ENCODE measurements at places on chromosomes 6 and 20. TPM values are rescaled to one million over a fixed set of nuclear protein-coding genes. Genes with fewer than 3 reads are reported as not detected.

DNA sequence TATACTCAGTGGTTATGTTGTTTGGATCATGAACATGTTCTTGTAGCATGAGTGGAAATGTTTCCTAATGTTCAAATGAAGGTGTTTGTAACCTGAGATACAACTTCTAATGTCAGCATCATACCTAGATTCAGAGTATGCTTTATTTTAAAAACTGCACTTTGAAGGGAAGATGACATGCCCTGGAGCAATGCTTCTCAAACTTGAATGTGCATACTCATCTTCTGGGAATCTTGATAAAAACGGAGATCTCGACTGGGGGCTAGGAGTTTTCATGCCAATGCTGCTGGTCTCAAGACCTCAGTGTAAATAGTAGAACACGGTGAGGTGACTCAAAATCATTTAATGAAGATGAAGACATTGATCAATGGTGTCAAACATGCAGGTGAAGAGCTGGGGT, 440.0 kb upstream of the NOX3 start:
- no peak for DNase-seq

- DNase-seq, result no peak
Observed at GRCh38 chr20:40744072-40744817, 55.2 kb upstream of the MAFB start.

GRCh38 chr20:62288535-62289105, 14.2 kb upstream of the ADRM1 start:
- no peak for DNase-seq

GRCh38 chr6:129785047-129785755, 75.2 kb upstream of the ARHGAP18 start:
- DNase-seq, result no peak

DNA sequence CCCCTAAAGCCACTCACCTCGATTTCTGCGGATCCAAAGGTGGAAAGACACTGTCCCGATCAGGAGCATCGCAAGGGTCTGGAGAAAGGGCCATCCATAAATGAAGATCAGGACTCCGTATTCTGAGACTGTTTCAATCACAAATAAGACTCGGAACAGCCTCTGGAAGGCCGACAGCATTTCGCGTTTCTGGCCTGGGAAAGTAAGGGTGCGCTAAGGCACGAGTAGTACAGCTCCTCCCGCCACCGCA, 44.6 kb downstream of the DPPA5 start:
- no peak for DNase-seq

- no peak for DNase-seq
Observed at GRCh38 chr6:13515912-13516311, 28.5 kb upstream of the GFOD1 start.

- no peak for DNase-seq
Observed at GRCh38 chr20:1576641-1577040, 19.1 kb upstream of the SIRPD start.

GRCh38 chr6:55545791-55546190, 33.2 kb downstream of the HMGCLL1 start:
- no peak for DNase-seq

- no peak for DNase-seq
Observed at GRCh38 chr6:161242113-161242512, 31.7 kb downstream of the AGPAT4 start.

- no peak for DNase-seq
Observed at GRCh38 chr6:18102783-18103509, 19.5 kb downstream of the NHLRC1 start.

GRCh38 chr20:23541330-23541729, 27.0 kb downstream of the CST9L start:
- DNase-seq, result no peak

GRCh38 chr20:18395544-18395943, 71.3 kb downstream of the DZANK1 start:
- no peak for DNase-seq

GRCh38 chr6:158784505-158784904, 34.7 kb downstream of the EZR start:
- DNase-seq, result no peak

- no peak for DNase-seq
Observed at GRCh38 chr6:36844232-36845170, 5.3 kb upstream of the CPNE5 start.

DNA sequence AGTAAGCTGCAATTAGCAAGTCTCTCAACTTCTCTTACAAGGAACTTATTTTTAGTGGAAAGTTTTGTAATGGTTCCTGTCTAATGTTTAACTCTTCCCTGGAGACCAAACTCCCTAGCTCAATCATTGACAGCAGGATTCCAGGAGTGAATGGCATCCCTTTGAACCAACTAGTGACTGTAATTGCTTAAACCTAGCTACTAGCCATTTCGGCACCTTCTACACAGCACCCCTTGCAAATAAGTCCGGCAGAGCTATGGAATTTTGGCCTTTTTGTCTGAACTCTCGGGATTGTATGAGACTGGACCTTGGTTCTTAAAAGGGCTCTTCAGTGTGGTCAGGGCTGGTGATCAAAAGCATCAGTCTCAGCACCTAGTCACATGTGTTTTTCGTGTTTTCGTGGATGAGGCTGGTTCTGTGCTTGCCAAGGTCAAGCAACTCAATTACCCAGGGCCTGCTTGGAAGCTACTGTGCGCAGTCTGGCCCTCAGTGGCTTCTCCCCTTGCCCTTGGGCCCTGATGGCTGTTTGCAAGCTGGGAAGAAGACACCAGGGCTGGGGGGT, 135.3 kb upstream of the NEDD9 start:
- no peak for DNase-seq

DNA sequence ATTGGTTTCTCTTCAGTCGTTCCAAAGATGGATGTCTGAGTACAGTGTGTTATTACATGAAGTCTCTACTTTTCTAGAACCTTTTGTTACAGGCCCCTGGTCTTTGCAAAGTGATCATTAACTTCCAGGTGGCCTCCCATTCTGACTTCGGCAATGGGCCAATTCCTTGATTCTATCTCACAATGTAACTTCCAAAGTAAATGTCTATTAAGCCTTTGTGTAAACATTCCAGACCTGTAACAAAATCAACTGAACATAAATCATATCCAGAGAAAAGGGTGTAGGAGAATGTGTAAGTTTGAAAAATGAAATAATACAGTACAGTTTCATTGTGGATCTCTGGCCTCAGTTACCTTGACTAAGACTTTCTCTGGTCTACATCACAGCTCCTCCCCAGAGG, 187.8 kb upstream of the JAG1 start:
- DNase-seq, result no peak

- no peak for DNase-seq
Observed at GRCh38 chr6:79797163-79797764, 150.1 kb downstream of the ELOVL4 start.

DNA sequence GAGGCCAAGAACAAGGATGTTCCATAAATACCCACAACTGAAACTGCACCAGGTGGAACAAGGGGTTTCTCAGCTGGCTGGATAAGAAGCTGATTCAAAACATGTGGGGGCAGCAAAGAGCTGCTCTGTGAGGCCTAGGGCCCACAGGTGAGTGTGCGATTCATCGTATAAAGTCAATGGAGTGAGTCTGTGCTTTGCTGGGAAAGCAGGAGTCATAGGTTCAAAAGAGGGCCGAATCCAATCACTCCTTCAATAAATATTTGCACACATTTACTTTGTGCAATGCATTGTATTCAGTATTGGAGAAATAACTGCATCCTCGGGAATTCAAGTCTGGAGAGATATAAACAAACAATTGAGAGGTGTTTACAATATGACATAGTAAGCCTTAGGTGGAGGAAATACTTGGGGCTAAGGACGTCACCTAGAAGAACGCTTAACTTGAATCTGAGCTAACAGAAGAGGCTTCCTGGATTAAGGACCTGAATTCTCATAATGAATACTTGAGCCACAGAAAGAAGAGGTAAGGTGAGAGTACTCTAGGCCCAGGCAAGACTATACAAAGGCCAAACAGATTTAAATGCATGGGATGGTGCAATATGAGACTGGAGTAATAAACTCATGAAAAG, 83.7 kb upstream of the TMEM30A start:
- no peak for DNase-seq

- no peak for DNase-seq
Observed at GRCh38 chr6:2977799-2978590, 6.6 kb upstream of the SERPINB6 start.

DNA sequence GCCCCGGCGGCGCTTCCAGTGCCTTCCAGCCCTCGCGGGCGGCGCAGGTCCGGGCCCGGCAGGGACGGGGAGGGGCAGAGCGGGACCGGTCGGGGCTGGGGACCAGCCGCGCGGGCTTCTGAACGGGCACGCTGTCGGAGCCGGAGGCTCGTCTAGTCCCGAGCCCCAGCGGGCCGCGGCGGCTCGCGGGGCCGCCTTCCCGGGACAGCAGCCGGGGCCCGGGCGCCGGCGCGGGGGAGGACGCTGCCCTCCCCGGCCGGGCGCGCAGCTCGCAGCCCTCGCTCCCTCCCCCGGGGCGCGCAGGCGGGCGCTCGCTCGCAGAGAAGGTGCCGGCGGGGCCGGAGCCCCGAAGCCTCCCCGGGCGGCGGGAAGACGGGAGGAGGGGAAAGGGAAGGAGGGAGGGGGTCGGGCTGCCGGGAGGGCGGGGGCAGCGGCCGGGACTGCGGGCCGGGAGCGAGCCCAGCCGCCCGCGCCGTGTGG, 696 bp upstream of the SIRPA start:
- DNase-seq, result no peak

DNA sequence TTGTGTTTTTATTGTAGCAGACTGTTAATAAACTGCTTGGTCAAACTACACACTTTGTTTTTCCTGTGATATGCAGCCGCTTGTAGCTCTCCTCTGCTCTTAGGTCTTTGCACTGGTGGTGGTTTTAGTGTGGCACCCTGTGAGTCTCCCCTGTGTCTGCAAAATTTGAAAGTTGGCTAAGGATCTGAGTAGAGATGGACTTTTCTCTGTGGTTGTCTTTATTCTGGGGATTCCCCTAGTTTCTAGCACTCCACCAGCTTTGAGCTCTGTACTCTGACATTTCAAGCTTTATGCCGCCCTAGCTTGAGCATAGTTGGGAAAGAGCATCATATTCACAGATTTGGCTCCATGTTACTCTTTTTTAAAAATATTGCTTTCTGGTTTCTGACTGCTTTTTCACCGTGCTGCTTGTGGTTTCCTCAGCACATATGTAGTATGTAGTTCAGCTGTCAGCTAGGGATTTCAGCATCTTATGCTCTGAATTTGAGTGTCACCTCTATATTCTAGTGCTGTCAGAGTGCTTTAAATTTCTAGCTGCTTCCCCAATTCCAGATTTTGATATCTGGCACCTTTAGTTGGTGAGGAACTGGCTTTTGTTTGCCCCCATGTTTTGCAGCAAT, 25.4 kb downstream of the CDYL start:
- no peak for DNase-seq

GRCh38 chr20:48885237-48885636, 36.3 kb upstream of the ARFGEF2 start:
- no peak for DNase-seq

DNA sequence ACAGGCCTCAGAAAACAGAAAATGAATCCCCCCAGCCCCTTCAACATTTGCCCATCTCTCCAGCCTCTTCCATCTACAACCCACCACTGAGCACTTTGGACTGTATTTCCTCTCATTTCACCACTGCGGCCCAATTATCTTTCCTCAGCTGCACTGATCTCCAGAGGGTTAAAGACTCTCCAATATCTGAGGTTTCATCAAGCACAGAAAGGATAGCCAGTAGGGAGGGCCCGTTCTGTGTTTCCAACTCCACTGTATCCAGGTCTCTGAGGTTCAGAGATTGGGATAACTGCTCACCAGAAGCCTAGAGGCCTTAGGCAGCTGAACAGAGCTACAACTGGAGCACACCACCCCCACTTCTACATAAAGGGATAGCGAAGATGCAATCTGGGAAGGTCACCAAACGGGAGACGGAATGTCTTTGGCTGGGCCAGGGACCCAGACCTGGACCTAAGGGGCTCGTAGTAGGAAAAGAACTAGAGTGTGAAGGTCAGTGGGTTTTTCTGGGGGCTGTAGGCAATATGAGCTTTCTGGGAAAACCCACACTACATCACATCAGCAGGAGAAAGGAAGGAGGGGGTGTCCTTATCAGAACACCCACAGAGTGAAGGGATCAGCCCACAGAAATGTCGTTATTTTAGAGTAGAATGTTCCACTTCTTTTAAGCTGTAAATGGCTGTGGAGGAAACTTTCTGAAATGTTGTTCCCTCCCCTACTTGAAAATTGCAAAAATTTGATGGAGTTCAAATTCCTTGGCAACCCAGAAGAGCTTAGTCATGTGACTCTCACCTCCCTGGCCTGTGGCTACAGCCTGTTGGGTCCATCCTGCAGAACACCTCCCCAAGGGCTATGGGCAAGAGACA, 7.3 kb downstream of the KCNK5 start:
- DNase-seq, result no peak

DNA sequence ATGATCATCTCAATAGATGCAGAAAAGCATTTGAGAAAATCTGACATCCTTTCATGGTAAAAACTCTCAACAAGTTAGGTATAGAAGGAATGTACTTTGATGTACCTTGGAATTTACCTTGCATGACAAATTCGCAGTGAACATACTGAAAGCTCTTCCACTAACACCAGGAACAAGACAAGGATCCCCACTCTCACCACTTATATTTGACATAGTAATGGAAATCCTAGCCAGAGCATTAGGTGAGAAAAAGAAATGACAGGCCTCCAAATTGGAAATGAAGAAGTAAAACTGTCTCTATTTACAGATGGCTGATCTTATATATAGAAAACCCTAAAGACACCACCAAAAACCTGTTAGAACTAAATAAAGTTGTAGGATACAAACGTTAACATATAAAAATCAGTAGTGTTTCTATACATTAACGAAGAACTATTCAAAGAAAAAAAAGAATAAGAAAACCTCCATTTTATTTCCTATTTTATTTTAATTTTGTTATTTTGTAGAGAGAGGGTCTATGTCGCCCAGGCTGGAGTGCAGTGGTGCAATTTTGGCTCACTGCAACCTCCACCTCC, 26.9 kb downstream of the PCNA start:
- no peak for DNase-seq

The KAT14 gene
- 9.8 TPM for polyA plus RNA-seq

The RIPPLY2 gene
- 0.23 TPM for polyA plus RNA-seq

The BCAS1 gene
- 1.5 TPM for polyA plus RNA-seq

The CCM2L gene
- 3.3 TPM for polyA plus RNA-seq

The SLC32A1 gene
- polyA plus RNA-seq, result 0.11 TPM

The OXT gene
- 3.6 TPM for polyA plus RNA-seq

The FNDC11 gene
- 1.2 TPM for polyA plus RNA-seq

The PROKR2 gene
- not detected for polyA plus RNA-seq

The SIGLEC1 gene
- 21.9 TPM for polyA plus RNA-seq

The TNFRSF21 gene
- 30.2 TPM for polyA plus RNA-seq
